H7 (cell line): ENCODE measurements at places on chromosomes 6 and 20. TPM values are rescaled to one million over a fixed set of nuclear protein-coding genes. Genes with fewer than 3 reads are reported as not detected.

The FUT9 gene
- total RNA-seq = 0.18 and 0.28 TPM in 2 replicates

The CLPSL2 gene
- total RNA-seq = 4.2 and 10.8 TPM in 2 replicates

The CLPSL1 gene
- total RNA-seq = not detected in 2 replicates

GRCh38 chr6:16190214-16190613 is 48.2 kb upstream of the GMPR start:
- DNase-seq = no peak

DNA sequence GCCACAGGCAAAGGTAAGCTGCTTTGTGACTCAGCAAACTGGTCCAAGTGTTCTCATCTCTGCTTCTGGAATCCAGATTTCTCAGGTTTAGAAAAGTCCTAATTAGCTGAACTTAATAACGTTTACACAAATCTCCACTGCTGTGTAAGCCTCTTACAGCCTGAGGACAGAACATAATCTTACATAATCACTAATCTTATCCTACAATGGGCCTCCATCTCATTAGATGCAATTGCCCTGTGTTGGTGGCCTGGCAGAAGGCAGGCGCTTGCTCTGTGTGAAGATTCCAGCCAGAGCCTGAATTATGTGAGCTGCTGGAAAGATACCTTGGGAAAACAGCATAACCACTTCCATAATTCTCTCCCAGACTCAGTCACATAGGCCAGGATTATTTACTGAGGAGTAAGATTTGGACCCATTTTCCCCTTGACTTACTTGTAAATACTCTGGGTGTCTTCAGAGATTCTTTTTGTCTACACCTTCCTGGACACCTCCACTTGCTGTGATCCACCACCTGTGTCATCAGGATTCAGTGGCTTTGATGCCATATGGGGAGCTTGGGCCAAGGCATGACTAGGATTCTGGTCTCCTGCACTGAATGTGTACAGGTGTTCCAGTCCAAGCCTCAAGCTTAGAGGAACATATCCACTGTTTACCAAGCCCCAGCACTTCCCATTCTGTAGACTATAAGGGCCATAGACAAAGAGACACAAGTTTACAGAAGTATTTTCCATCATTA is 104.4 kb downstream of the C6orf118 start:
- no peak for DNase-seq

The SDHAF4 gene
- total RNA-seq = 30.1 and 32.3 TPM in 2 replicates

DNA sequence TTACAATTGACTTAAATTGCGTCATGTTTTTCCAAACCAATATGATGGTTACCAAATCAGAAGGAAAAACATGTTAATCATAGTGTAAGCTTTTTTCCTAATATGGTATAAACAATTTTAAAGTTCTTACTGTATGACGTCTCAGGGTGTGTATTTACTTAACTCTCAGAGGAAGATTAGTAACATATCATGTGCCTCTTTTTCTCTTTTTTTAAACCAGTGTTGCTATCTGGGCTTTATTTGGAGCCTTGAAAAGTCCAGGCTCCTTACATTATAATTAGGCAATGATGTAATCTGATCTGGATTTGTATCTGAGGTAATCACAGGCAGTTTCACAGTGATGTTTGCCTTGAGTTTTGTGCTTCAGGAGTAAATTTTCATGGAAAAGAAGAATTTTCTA is 20.4 kb upstream of the RAB23 start:
- no peak for DNase-seq

The ZSWIM1 gene
- 13.3 and 17.8 TPM in 2 replicates for total RNA-seq

DNA sequence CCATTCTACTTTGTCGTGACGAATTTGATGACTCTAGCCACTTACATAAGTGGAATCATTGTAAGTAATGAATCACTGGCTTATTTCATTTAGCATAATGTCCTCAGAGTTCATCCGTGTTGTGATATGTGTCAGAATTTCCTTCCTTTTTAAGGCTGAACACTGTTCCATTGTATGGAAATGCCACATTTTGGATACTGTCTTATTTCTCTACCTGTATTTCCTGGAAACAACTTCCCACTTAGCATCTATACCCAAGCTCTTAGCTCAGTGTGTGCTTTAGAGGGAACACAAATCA is 28.8 kb upstream of the GGTLC1 start:
- no peak for DNase-seq

The ANGPT4 gene
- total RNA-seq = 0.11 and 0.31 TPM in 2 replicates

The BMP6 gene
- 0.37 and 0.73 TPM in 2 replicates for total RNA-seq

DNA sequence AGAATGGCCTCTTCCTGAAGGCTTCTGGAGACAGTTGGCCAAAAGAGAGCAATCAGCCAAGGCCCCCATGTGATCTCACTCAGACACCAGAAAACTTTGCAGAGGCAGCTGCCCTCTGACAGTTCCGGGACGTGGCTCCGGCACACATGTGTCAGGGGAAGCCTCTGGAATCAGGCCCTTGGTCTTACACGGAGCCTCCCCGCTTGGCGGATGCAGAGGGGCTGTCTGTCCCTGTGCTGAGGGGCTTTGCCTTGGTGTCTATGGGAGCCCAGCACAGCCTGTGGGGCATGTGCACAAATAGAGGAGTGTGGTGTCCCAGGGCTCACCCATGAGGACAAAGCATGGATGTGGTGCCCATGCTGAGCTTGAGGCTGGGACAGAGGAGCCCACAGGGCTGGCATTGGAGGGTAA is 13.8 kb downstream of the SIGLEC1 start:
- DNase-seq = no peak
